ENCODE measurements at places on chromosomes 1 and 21.

- DNase-seq = no peak
These were observed 56.8 kb upstream of the SLC30A10 start for GRCh38 chr1:219985169-219985568.

- DNase-seq = no peak
These were observed 197.5 kb upstream of the KIAA0040 start for GRCh38 chr1:175390081-175390481.

DNA sequence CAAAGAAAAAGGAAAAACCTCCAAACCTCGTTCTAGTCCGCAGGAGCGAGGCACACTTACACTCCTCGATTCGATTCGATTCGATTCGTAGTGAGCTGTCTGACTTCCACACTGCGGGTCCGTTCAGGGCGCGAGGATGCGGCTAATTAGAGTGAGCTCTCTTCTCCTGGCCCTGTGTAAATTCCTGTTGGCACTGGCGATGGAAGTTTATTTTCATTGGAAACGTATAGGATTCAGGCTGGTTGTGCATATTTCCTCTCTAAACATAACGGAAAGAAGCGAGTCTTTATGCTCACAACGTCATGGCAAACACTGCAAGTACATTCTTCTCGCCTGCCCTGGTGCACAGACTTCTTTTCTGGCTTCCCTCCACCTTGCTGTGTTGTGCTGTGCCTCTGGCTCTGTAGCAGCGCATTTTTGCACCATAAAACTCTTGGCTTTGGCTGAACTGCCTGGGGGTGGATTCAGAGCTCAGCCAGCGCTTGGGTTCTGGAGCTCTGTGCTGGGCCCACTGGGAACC is 2.7 kb downstream of the HUNK start:
- no peak for DNase-seq

DNA sequence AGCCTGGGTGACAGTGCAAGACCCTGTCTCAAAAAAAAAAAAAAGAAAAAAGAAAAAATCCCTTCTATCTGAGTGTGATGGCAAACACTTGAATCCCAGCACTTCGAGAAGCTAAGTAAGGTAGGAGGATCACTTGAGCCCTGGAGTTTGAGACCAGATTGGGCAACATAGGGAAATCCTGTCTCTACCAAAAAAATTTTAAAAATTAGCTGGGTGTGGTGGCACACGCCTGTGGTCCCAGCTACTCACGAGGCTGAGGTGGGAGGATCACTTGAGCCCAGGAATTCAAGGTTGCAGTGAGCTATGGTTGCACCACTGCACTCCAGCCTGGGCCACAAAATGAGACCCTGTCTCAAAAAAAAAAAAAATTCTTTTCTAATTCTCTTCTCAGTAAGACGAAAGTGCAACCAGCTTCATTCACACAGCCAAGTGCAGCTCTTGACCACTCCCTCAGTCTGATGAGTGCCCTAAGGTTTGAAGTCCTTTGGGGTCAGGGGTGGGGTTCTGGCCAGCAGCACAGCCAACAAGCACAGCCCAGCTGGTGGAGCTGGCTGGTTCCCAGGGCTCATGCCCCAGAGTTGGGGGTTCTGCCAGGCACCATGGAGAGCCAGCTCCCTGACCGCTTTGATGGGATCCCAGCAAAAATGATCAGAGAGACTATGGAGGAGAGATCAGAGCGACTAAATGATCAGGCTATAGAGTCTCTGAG is 8.0 kb downstream of the SLC2A5 start:
- DNase-seq = no peak

- no peak for DNase-seq
These were observed 2.6 kb downstream of the C1orf116 start for GRCh38 chr1:207029701-207030521.

- no peak for DNase-seq
These were observed 17.4 kb downstream of the ENSA start for GRCh38 chr1:150612014-150612345.

- DNase-seq = no peak
These were observed 118.4 kb downstream of the KCNN3 start for GRCh38 chr1:154751690-154752089.

Measured in EL (cell line).